Pancreas (tissue), 10 donors: ENCODE measurements at places on chromosomes 3 and 15.

GRCh38 chr3:30535525-30535924 lies 70.9 kb upstream of the TGFBR2 start:
- DNase-seq = no peak

DNA sequence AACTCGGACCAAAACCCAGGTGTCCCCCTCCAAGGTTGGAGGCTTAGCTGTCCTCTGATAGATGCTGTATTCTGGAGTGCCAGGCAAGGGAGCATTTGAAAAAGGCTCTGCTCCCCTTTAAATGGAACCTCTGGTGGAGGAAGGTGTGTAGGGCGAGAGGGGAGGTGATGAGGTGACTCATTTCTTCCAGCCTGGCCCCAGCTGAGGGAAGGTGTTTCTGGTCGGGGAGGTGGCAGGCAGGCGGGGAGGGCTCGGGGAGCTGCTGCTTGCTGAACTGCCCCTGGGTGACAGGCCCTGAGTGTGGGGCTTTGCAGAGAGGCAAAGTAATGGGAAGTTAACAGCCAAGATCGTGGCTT lies 18.8 kb downstream of the PSTPIP1 start:
- DNase-seq = peak; percentile 39

- no peak for DNase-seq
Observed at GRCh38 chr3:62587169-62587568, 213.8 kb upstream of the FEZF2 start.

- DNase-seq = no peak
Observed at GRCh38 chr15:77295446-77295845, 124.5 kb downstream of the PEAK1 start.

- DNase-seq = no peak
Observed at GRCh38 chr15:37142371-37142770, 42.0 kb upstream of the MEIS2 start.

- no peak for DNase-seq
Observed at GRCh38 chr3:3295586-3295985, 116.1 kb upstream of the CRBN start.

DNA sequence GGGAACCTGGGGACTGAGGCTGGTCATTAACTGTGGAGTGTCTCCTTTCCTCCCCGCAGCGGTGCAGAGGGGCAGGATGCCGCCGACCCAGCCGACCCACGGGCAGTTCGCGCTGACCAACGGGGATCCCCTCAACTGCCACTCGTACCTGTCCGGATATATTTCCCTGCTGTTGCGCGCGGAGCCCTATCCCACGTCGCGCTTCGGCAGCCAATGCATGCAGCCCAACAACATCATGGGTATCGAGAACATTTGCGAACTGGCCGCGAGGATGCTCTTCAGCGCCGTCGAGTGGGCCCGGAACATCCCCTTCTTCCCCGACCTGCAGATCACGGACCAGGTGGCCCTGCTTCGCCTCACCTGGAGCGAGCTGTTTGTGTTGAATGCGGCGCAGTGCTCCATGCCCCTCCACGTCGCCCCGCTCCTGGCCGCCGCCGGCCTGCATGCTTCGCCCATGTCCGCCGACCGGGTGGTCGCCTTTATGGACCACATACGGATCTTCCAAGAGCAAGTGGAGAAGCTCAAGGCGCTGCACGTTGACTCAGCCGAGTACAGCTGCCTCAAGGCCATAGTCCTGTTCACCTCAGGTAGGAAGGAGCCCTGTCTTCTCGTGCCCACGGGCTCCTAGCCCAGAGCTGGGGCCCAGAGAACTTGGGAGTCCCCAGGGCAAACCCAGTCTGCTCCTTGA lies 3.7 kb downstream of the NR2F2 start:
- DNase-seq = no peak

DNA sequence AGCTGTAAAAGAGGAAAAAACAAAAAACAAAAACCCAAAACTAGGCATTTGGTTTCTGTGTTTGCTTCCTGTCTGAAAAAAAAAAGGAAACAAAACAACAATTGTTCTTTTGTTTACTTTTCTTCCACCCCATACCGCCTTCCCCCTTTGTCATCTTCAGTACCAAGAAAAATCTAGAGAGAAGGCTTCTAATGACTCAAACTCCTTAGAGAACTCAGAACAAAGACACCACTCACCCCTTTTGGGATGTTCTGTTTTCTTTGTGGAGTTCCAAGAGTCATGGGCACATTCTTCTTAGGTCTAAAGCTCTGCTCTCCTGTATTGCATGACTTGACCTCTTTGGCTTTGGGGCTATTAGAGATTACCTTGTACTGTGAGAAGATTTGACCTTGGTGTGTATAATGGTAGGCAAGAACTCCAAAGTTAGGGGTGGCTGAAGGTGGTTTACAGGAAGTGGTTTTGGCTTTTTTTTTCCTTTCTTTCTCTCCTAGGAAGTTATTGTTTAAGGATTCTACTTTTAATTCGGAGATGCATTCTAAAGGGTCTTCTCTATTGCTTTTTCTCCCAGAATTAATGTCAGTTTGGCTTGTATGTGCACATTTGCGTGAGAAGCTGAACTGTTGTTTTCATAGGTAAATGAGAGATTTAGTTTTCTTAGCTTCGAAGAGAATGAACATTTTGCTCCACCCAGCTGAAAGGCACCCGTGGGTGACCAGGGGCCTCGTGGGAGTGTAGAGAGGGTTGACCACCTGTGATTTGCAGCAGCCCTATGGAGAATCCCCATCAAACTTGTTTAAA lies 39.5 kb upstream of the ZBTB20 start:
- no peak for DNase-seq

DNA sequence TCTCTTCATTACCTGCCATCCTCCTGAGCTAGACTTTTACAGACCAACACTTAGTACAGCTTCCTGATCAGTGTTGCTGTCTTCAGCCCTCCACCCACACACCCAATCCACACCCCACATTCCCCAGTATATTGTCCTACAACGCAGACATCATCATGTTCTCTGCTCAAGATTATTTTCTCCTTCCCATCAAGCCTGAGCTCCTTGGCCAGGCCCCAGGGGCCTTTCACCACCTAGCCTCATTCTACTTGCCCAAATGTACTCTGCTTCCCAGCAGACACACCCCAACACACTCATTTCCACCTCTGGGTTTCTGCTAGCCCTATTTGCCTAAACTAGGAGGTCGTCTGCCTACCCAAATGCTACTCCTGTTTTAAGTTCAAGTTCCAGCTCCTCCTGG lies 37.0 kb downstream of the DAPK2 start:
- no peak for DNase-seq

DNA sequence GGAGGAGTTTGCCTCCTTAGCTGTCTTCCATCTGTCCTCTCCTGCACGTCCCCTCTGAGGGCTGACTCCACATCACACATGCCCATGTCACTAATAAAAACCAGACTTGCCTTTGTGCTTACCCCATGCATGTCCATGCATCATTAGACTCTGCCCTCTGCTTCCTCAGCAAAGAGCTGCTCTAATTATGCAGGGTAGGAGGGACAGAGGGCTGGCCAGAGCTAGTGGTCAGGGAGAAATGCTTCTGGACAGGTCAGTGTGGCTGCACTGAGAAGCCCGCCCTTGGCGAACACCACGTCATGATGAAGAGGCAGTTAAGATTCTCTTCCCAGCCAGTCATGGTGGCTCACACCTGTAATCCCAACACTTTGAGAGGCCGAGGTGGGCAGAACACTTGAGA lies 8.9 kb downstream of the CA12 start:
- no peak for DNase-seq

DNA sequence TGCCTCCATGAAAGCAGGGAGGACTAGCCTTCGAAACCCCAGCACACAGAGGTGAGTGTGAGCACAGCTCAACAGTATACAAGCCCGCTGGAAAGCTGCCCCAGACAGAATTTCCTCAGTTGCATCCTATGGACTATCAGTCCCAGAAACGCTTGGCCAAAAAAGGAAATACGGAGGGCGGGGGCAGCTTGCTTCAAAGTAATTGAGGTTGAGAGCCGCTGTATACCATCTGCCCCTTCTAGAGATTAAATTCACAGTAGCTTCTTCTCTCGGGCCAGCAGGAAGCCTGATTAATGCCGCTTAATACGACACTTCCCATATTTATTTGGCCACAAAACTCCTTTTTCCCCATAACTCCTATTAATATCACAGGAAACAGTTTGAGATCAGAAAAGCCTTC lies 88.7 kb downstream of the LIPC start:
- DNase-seq = no peak

- no peak for DNase-seq
Observed at GRCh38 chr15:96367311-96368200, 37.1 kb downstream of the NR2F2 start.

- no peak for DNase-seq
Observed at GRCh38 chr3:194837457-194838127, 151.9 kb downstream of the FAM43A start.

DNA sequence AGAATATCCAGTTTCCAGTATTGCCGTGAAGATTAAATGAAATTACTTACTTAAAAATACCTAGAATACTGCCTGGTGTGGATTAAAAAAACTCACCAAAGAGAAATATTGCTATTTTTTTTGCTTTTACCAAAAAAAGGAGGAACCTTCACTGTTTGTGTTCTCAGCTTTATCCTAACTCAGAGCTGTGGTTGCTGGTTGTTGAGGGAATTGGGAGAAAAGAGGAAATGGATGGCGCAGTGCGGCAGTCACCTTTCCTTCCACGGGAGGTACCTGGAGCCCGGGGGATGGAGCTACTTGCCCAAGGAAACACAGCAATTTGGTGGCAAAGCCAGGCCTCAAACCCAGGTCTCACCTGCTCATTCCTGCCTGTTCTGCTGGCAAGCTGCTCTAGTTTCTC lies 270.3 kb downstream of the RPLP1 start:
- no peak for DNase-seq
